ENCODE measurements at places on chromosomes 3 and 15.

DNA sequence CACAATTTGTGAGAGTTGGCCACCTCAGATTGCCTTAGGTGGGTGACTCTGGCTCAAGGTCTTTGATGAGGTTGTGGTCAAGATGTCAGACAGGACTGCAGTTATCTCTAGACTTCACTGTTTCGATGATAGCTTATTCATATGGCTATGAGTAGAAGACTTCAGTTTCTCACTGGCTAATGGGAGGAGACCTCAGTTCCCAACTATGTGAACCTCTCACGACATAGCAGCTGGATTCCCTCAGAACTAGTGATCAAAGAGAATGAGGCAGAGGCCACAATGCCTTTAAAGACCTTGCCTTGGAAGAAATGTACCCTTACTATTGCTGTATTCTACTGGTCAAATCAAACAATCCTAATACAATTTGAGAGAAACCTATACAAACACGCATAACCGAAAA, 607.5 kb upstream of the ROBO2 start:
- no peak for DNase-seq

DNA sequence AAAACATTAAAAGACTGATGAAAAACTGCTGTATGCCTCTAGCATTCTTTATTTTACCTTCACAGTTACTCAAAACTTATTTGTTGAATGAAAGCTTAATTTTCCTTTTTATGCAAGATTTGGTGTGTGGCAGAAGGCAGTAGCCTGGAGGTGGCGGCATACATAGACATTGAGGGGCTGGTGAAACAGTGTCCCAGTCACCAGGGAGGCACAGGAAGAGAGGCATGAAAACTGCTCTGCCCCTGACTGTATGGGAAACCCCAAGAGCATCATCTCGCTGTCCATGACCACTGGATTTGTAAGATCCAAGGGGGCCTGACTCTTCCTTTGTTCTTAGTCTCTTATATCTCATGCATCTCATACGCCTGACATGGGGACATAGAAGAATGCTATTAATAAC, 493.7 kb upstream of the GOLIM4 start:
- no peak for DNase-seq

DNA sequence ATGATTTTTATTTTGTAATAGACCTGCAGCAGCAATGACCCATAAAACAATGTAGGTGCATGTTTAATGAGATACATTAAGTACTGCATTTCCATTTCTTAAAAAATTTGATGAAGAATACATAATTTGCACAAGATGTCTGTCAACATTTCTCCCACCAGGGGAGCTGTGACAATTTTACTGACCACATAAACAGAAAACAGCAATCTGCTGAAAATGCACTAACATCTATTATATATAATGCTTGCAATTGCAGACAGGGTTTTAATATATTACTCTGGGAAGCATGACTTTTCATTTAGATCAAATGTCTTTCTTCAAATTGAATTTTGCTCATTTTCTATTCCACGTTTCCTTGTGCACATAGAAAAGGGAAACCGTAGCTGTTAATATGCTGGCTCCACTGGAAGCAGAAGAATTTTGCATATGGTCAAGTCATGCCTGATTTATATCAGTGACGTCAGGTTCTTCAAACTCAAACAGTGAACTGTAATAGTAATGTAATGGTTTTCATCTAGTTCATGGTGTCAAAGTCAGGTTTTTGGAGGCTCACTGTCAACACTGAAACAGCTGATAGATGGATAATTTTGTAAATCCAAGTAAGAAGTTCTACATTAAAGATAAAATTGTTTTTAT, 79.8 kb upstream of the IGF1R start:
- no peak for DNase-seq

DNA sequence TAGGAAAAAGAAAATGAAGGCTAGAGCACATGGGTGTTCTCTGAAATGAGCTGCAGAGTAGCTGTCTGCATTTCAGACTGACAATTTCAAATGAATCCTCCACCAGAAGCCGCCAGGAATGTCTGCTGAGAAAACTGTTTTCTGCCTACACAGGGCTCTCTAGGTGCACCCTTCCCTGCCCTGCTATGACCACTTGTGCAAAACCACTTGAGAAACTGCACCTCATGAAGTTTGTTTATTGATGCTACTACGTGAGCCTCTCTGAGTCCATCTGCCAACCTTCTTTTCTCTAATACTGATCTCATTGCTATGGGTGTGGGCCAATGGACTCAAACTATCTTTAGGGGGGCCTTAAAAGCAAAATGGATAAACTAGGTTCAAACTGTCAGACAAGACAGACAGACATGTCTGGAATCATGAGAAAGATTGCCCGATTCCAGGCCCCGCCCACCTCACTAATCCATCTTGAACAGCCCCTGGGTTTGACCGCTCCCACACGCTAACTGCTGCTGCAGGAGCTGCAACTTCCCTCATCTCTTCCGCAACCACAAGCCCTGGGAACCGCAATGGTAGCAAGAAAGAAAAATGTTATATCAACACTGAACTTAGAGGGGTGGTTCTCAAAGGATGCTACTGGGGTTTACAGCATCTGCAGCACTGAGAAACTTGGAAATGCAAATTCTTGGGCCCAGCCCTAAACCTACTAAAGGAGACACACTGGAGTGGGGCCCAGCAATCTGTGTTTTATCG, 9.0 kb upstream of the CD47 start:
- DNase-seq = no peak

DNA sequence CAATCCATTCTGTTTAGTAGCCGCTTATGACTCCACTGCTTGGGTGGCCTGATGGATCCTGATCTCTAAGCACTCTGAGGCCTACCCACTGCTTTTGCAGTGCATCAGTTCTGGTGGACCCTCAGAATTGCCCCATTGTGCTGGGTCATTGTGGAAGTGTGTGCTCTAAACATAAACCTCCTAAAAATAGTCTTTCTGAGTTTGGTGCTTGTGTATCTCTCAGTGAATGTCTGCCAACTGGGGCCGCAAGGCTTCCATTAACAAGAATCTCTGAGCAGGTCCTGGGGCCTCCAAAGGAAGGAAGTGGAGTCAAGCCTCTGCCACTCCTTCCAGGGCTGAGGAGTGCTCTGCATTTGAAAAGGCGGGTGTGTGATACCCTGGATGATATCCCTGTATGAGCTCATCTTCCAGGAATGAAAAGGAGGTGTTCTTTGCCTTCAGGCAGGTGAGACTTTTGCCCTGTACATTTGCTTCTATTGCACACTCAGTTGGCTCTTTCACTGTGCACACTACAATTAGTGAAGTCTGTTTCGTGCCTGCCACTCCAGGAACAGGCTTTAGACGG, 80.0 kb upstream of the CACNA2D3 start:
- DNase-seq = no peak

DNA sequence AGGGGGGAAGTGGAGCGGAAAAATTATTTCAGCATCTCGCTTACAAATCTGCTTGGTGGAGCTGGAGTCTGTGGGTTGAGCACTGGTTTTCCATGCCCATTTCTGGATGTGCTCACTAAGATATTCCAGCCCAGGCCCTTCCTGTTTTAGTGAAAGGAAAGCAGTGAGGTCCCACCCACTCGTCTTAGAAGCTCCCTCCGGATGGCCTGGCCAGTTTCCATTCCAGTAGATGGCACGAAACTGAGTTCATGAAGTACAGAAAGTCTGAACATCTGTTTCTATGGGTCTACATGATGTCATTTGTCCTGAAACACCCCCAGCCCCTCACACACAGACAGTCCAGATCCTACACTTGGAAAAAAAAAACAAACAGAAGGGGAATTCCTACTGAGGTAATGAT, 31.9 kb upstream of the THSD4 start:
- no peak for DNase-seq

- DNase-seq = no peak
Observed at GRCh38 chr3:50123394-50124051, 31.6 kb upstream of the SEMA3F start.

All from DMS79 (cell line).